DMS79 treated with DMSO at 0.1 percent for 48 hours (cell line): ENCODE measurements at places on chromosomes 3 and 15.

DNA sequence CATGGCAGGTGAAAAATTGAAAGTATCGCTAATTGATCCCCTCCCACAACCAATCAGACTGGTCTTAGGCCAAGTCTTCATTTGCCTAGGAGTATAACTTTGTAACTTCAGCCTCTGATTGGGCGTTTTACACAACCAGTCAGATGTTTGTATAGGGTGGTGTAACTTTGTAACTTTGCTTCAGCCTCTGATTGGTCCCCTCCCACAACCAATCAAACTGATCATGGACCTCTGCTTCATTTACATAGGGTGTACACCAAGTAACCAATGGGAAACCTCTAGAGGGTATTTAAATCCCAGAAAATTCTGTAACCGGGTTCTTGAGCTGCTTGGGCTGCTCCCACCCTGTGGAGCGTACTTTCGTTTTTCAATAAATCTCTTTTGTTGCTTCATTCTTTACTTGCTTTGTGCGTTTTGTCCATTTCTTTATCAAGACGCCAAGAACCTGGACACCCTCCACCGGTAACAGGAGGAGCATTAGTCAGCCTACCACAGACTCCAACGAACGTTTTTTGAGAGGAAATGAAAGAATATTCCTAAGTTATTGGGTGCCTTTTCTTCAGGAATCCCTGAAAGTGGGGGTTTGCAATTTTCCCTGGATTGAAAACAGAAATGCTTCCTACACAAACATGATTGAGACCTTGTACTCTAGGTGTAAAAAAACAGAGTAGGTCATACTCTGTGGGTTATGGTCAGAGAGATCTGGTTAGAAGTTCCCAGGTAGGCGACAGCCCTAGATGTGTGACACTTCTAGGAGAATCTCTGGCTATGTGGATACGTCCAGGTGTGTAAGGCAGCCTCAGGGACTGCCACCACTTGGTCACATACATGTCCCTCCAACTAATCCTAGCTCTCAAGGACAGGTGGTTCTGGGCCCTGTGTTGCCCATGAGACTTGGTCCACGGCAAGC, 5.5 kb upstream of the SACM1L start:
- DNase-seq: no peak

DNA sequence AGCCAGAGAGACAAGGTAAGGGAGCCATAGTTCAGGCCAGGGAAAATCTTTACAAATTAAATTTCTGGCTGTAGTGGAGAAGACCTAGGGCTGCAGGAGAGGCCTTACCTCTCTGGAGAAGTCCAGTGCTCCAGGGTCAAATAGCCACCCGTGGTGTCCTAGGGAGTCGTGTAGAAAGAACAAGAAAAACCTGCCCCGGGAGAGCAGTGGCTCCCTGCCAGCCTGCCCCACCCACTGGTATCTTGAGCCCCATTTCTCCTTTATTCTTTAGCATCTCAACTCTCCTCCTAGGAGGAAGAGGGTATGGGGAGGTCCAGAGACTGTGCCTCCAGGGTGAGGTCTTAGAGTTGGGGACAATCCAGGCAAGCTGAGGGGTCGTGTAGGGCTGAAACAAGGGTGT, 32.1 kb upstream of the NTRK3 start:
- DNase-seq: no peak

DNA sequence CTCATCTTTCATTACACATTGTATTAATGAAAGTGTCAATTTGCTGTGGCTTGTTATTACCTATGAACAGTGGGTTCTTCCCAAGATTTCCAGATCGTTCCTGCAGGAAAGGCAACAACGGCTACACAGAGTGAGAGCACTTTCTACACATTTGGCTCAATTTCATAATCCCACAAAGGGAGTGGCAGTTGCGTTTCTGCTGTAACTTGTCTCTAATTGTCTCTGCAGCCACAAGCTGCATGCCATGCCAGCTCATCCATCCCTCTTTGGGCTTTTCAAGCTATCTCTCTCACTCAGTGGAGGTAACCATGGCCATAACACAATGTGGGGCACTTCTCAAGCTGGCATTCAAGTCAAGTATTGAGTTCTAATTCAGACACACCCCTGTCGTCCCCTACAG, 27.7 kb upstream of the CPNE4 start:
- no peak for DNase-seq

DNA sequence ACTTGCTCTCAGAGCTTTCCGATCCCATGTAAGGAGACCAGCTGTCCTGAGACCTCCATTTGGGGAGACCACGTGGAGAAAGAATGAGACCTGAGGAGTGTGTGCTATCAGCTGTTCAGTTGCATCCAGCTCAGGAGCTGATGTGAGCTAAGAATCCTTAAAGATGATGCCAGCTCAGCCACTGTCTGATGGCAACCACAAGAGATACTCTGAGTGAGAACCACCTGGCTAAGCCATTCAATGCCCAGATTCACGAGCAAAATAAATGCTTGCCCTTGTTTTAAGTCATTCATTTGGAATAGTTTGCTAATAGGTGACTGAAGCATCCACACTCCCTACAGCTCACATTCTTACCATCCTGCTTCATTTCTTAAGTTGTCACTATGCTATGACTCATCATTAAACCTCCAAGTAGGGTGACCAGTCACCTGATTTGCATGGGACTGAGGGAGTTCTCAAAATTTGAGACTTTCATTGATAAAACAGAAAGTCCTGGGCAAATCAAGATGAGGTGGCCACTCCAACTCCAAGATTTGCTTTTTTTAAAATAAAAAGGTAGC, 56.4 kb downstream of the SPTSSB start:
- no peak for DNase-seq

- DNase-seq: no peak
Measured at GRCh38 chr15:100264994-100265640, 76.7 kb downstream of the ADAMTS17 start.

- DNase-seq: no peak
Measured at GRCh38 chr3:113496924-113497323, 18.0 kb downstream of the SPICE1 start.

DNA sequence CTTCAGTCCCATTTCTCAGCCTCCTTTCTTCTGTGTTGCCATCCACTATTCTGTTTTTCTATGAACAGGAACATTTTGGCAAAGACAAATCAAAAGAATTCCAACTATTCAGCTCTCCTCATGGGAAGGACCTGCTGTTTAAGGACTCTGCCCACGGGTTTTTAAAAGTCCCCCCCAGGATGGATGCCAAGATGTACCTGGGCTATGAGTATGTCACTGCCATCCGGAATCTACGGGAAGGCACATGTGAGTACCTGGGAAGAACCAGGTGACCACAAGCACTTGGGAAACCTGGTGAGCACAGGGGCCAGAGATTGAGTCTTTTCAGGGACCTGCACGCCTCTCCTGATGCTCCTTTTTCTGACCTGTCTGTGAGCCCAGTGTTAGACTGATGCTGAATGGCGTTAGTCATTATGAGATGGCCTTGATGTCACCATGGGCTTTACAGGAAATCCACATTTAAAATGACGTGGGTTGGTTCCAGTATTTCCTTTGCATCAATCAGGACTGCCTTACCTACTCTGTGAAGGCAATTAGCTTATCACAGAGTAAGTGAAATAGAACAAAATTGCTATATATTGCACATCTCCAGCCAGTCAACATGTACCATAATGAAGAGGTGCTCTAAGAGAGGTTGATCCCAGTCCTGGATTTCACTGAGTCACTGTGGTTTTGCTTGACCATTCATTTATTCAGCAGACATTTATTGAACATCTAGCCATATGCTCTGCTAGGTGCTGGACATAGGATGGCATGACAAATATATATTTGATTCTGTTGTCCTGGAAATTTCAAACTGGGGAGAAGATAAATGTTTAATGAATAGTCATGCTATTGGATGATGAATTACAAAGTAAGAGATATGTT, 11.7 kb downstream of the TF start:
- no peak for DNase-seq

GRCh38 chr15:48657950-48658591, 12.6 kb upstream of the FBN1 start:
- DNase-seq: no peak

DNA sequence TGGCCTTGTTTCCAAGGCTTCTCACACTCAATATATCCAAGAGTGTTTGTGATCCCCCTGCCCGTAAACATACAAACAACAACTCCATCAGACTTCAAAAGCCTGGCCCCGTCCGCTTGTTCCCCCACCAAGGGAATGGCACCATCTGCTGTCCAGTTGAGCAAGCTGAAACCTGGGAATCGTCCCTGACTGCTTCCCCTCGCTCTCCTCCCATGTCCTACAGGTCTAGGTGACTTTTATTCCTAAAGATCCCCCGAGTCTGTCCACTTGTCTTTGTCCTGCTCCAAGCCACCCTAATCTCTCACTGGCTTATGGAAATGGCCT, 27.9 kb upstream of the FAM174B start:
- no peak for DNase-seq

DNA sequence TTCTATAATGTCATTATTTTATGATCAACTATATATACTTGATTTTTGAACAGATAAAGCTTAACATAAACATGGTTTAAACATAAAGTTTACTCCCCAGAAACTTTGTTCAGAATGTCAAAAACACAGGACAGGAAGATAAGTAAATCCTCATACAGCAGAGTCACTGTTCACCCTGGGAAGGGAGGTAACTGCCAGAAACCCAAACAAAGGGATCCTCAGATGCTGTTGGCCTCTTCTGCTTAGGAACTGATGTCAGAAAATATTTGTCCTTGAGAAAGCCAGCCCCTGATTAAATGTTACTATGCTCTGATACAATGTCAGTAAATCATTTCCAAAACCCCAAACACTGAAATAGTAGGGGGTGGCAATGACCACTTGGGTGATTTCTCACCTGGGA, 185.3 kb downstream of the TJP1 start:
- no peak for DNase-seq

DNA sequence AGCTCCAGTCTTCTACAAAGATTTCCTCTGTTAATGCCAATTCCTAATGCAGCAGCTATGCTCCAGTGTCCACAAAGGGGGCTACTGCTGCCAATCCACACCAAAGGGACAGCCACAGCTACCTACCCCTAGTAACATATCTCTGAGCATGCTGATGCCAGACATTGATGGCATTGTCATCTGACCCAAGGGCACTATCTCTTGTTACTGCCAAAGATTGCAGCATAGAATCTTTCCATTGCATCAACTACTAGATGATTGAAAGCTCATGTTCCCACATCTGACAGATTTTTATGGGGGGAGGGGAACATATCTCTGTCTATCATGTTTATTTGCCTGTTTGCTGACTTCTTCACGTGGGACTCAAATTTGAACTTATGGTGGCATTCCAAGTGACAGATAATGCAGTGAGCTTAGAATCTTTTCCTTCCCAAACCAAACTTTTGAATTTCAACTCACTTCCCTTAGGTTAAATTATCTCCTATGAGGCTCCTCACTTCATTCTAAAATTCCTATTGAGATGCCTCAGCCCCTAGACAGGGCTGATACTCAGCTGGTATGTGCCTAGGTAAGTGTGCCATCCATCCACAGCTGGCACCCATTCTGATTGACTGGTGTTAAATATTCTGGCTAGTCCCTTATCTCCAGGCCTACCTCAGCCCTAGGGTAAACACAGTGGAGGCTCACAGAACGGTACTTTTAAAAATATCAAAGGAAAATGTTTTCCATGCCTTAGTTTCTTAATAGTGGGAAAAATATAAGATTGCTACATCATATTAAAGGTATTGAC, 100.3 kb downstream of the STRIT1 start:
- no peak for DNase-seq

DNA sequence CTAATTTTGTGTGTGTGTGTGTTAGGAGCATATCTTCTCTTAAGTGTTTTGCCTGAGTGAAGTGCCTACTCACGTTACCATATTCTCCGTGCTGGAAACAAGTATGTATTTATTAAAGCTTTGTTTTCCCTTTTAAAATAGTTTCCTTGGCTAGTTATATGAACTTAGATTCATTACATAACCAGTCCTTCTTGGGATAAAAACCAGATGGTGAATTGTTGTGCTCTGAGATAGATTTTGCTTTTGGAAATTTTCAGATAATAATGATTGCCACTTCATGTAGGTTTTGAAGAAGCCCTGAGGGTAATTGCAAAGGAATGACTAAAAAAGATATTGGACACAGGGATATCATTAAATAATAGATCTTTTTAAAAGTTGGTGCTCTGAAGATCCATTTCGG, 390.2 kb upstream of the SGO1 start:
- DNase-seq: no peak

DNA sequence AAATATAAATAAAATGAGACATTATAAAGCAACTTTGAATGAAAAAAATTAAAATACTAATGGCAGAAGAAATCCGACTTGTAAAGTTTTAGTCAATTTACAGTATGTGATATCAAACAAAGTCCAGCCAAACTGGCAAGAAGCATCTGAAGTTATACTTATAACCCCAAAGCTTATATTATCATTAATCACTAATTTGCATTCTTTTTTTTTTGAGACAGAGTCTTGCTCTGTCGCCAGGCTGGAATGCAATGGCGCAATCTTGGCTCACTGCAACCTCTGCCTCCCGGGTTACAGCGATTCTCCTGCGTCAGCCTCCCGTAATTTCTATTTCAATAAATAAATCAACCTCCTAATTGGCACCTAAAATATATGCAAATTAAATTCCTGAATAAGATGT, 80.1 kb downstream of the AQR start:
- DNase-seq: no peak
